Activated CD8-positive, alpha-beta T cell treated with anti-CD3 and anti-CD28 coated beads, Interleukin-2, amount 10 ng/mL, durations not matched to agents 7 days and 5 days (primary cell): ENCODE measurements at places on chromosomes 11 and 22.

GRCh38 chr11:121696177-121696871 lies 243.6 kb upstream of the SORL1-AS1 start:
- no peak for DNase-seq
- H3K4me3 ChIP-seq: no peak overlapping the region
- no peak overlapping the region for H3K27ac ChIP-seq
- no peaks in the 10 kb centered on the region for H3K36me3 ChIP-seq
- peaks cover 11% of the 10 kb centered on the region for H3K27me3 ChIP-seq
- no peaks in the 10 kb centered on the region for H3K4me1 ChIP-seq

DNA sequence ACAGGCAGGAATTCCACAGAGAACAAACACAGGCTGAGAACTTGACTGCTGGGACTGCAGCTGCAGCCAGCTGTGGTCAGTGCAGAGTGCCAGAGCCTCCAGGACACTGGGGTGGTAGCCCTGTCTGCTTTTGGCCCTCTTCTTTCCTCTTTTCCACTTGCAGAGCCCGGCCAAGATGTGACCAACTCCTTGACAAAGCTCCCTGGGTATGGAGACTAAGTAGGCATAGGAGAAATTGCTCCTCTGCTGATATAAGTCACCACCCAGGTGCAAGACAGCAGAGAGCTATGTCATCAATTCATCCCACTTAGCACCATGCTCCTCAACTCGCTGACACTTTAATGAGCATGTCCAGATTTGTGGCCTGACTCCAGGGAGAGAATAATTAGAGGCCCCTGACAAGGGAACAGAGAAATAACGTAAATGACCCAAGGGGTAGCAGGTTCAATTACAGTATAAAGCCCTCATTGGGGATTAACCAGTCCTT lies 369.4 kb upstream of the B3GAT1 start:
- H3K36me3 ChIP-seq: no peaks in the 10 kb centered on the region
- H3K27ac ChIP-seq: no peak overlapping the region
- no peak for DNase-seq
- peaks cover 13% of the 10 kb centered on the region for H3K27me3 ChIP-seq

DNA sequence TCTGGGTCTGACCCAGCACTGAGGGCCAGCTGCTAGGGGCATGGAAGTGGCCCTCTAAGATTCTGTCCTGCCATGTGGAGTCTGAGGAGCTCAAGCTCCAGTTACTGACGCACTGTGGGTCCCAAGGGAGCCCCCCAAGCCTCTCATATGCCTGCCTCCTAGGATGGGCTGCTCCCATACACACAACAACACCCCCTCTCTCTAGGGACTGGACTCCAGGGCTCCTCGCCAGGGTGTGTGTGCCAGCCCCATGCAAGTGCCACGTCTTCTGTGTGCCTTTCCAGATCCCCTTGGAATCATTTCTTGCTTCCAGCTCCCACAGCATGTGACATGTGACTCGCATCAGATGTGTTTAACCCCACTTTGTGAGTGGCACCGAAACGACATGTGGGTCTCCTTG lies 234.5 kb downstream of the CEP164 start:
- no peak overlapping the region for H3K27ac ChIP-seq
- no peaks in the 10 kb centered on the region for H3K4me1 ChIP-seq
- DNase-seq: no peak
- H3K27me3 ChIP-seq: peaks cover 2% of the 10 kb centered on the region

- no peaks in the 10 kb centered on the region for H3K27me3 ChIP-seq
- no peak overlapping the region for H3K4me3 ChIP-seq
- no peak overlapping the region for H3K27ac ChIP-seq
These were observed 81.4 kb downstream of the TBC1D22A start for GRCh38 chr22:46843821-46844255.

- peak overlapping the region; percentile 67 for H3K27ac ChIP-seq
- no peak overlapping the region for H3K4me3 ChIP-seq
- H3K36me3 ChIP-seq: peaks cover 6% of the 10 kb centered on the region
- no peak for DNase-seq
- peaks cover 34% of the 10 kb centered on the region for H3K4me1 ChIP-seq
These were observed 28.6 kb downstream of the TEF start for GRCh38 chr22:41410311-41410751.

GRCh38 chr11:45918331-45918941 lies 759 bp upstream of the PEX16 start:
- H3K4me3 ChIP-seq: peak overlapping the region; percentile 94
- H3K36me3 ChIP-seq: peaks cover 16% of the 10 kb centered on the region
- DNase-seq: peak; percentile 78
- peak overlapping the region; percentile 99 for H3K27ac ChIP-seq

DNA sequence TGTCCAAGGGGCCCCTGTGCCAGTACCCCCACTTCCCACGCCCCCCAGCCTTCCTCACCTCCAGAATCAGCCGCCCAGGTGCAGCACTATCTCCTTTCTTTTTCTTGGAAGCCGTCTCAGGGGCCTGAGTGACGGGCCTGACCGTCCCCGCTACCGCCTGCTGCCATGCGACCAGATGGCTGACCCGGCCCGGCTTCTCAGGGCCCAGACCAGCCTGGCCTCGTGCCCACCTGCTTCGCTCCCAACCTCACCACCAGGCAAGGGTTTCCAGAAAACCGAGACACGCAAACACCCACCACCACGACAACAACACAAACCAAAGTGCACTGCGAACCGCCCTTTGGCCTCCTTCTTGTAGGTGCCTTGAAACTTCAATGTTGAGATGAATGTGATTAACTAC lies 39.1 kb downstream of the MACROD1 start:
- peaks cover 8% of the 10 kb centered on the region for H3K4me1 ChIP-seq
- no peak overlapping the region for H3K27ac ChIP-seq
- H3K36me3 ChIP-seq: no peaks in the 10 kb centered on the region

DNA sequence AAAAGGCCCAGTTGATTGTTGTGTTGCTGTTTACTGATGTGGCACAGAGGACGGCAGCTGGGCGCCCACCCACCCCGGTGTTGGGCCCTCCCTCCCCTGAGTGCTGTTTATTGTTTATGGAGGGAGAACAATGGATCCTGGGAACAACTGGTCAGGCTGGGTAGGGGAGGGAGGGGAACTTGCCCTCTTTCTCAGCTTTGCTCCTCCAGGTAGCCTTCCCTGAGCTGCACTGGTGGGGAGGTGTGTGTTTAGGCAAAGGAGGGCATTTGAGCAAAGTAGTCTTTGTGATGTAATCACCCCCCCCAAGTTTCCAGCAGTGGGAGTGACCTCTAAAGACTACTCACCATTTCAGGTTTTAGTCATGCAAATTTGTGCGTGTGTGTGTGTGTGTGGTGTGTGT lies 1035.3 kb downstream of the NTM start:
- peaks cover 2% of the 10 kb centered on the region for H3K27me3 ChIP-seq
- no peak overlapping the region for H3K4me3 ChIP-seq

DNA sequence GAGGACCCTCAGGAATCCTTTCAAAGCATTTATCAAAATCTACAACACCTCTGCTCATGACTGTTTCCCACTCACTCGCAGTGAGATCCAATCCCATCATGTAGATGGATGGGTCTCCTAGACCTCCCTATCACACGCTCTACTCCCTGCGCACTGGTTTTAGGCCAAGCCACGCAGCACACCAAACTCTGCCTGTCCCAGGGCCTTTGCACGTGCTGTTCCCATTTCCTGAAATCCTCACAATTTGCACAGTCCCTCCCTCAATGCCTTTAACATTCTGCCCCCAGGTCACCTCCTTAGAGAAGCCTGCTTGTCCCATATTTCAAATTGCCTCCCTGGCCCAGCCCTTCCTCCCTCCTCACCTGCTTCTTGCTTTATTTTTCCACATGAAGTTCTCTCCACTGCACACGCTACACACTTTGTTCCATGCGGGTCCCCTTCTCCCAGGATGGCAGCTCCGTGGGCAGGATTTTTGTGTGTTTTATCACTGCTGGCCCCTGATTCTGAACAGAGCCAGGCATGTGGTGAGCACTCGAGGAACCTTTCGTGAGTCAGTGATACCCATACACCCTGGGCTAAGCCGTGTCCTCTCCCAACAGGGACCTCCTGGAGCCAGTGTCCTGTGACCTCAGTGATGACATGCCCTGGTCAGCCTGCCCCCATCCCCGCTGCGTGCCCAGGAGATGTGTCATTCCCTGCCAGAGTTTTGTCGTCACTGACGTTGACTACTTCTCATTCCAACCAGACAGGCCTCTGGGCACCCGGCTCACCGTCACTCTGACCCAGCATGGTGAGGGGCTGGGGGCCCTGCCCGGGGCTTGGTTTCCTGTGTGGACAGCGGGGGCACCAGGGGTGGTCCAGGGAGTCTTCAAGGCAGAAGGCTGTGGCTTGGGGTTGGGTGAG lies 12.2 kb downstream of the CSF2RB start:
- H3K4me3 ChIP-seq: no peak overlapping the region
- peaks cover 26% of the 10 kb centered on the region for H3K4me1 ChIP-seq
- H3K27ac ChIP-seq: peak overlapping the region; percentile 9
- H3K27me3 ChIP-seq: peaks cover 9% of the 10 kb centered on the region
- no peaks in the 10 kb centered on the region for H3K36me3 ChIP-seq
- no peak for DNase-seq

DNA sequence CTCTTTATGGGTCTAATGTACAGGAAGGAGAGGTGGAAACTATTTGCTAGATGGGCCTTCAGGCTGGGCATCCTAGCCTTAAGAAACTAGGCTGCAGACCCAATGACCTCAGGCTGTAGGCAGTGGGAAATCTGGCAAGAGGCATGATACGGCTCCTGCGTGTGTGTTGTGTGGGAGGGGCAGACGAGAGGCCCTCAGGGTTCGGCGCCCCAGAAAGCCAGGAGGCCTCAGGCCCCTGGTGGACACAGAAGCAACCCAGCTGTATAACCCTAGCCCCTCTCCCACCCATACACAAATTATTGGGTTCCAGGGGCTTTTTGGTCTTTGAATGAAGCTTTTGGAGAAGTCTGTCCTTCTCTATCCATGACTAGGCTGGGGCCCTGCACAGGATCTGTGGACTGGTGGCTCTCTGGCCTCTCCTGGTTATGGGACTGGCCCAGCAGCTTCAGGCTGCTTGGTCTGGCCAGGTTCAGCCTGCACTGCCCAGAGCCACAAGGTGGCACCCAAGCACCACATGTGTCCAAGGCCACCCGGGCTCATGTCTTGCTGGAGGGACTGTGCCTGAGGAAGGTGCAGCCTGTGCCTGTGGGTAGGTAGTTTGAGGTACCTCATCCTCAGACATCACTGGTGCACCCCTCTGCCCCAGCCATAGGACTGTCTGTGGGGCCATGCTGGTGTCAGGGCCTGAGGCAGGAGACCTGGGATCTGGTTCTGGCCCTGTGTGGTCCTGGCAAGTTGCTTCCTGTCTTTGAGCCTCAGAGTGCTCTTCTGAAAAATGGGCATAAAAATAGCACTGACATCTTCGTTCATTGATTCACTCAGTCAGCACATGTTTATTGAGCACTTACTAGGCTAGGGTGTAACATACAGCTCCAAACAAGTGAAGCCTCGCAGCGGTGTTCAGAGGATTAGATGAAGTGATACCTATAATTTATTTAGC lies 87.5 kb downstream of the RRM1 start:
- no peaks in the 10 kb centered on the region for H3K36me3 ChIP-seq
- H3K27ac ChIP-seq: no peak overlapping the region

GRCh38 chr22:17235149-17235655 lies 16.0 kb upstream of the ADA2 start:
- no peak for DNase-seq
- no peak overlapping the region for H3K4me3 ChIP-seq
- no peaks in the 10 kb centered on the region for H3K27me3 ChIP-seq
- no peaks in the 10 kb centered on the region for H3K36me3 ChIP-seq
- no peak overlapping the region for H3K27ac ChIP-seq

DNA sequence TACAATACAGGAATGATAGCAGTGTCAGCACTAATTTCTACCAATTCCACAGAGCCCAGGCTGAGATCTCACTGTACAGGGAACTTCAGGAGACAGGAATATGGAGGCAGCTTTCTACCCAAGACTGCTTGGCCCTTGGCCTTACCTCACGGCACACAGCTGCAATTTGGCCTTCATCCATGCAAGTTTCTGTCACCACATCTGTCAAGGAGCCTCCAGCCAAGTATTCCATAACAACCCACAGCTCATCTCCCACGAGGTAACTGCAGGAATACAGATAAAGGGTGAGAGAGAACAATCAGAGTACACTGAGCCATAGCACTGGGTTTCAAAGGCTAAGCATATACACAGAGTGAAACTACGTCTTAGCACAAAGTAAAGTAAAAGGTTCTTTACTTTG lies 39.0 kb upstream of the GDPD4 start:
- no peak overlapping the region for H3K27ac ChIP-seq
- no peak for DNase-seq
- H3K4me1 ChIP-seq: no peaks in the 10 kb centered on the region
- H3K27me3 ChIP-seq: no peaks in the 10 kb centered on the region

- H3K36me3 ChIP-seq: no peaks in the 10 kb centered on the region
- no peak overlapping the region for H3K4me3 ChIP-seq
- no peak overlapping the region for H3K27ac ChIP-seq
- DNase-seq: no peak
These were observed 5.6 kb downstream of the NECTIN1 start for GRCh38 chr11:119723243-119723951.

GRCh38 chr11:66192181-66192863 lies 76.1 kb upstream of the RAB1B start:
- H3K27ac ChIP-seq: no peak overlapping the region
- DNase-seq: no peak
- peaks cover 7% of the 10 kb centered on the region for H3K4me1 ChIP-seq
- H3K27me3 ChIP-seq: no peaks in the 10 kb centered on the region
- H3K4me3 ChIP-seq: no peak overlapping the region

GRCh38 chr22:25362883-25363240 lies 143.4 kb downstream of the CRYBB2 start:
- no peaks in the 10 kb centered on the region for H3K27me3 ChIP-seq
- no peak overlapping the region for H3K27ac ChIP-seq
- no peaks in the 10 kb centered on the region for H3K36me3 ChIP-seq
- H3K4me1 ChIP-seq: peaks cover 4% of the 10 kb centered on the region

GRCh38 chr11:37072538-37073055 lies 474.6 kb upstream of the RAG2 start:
- H3K27me3 ChIP-seq: no peaks in the 10 kb centered on the region
- H3K4me1 ChIP-seq: no peaks in the 10 kb centered on the region
- H3K27ac ChIP-seq: no peak overlapping the region
- H3K36me3 ChIP-seq: no peaks in the 10 kb centered on the region
- no peak for DNase-seq

GRCh38 chr11:117194267-117194666 lies 4.9 kb upstream of the TAGLN start:
- no peak overlapping the region for H3K27ac ChIP-seq
- DNase-seq: no peak
- H3K36me3 ChIP-seq: peaks cover 7% of the 10 kb centered on the region
- peaks cover 5% of the 10 kb centered on the region for H3K4me1 ChIP-seq
- H3K4me3 ChIP-seq: no peak overlapping the region

DNA sequence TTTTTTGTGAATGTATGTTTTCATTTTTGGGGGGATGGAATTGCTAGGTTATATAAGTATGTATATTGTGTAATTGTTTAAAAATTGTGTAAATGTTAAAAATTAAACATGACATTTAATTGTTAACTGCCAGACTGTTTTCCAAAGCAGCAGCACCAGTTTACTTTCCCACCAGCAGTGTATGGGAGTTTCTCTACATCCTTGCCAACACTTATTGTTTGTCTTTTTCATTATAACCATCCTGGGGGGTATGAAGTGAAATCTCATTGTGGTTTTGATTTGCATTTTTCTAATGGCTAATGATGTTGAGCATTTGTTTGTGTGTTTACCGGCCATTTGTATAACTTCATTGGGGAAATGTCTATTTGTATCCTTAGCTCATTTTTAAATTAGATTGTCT lies 31.7 kb upstream of the RRAS2 start:
- peaks cover 10% of the 10 kb centered on the region for H3K27me3 ChIP-seq
- no peak for DNase-seq
- H3K4me1 ChIP-seq: peaks cover 8% of the 10 kb centered on the region
- no peaks in the 10 kb centered on the region for H3K36me3 ChIP-seq
